AG20443 (cell line): ENCODE measurements at places on chromosomes 13 and 19.

DNA sequence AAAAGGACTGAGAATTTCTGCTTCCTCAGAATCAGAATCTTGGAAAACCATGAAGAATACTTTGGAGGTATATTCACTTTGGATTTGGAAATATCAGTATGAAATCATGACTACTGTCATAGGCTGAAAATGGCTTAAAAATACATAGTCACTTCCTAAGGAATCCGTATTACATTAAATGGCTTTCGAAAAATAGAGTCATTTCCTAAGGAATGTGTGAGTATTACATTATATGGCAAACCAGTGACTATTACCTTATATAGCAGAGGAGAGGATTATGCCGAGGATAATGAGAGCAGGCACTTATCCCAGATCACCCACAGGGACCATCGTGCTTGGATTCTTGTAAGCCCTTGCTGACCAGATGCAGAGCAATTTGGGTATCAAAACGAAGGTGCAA lies 1471.8 kb downstream of the EFNB2 start:
- no peak for DNase-seq

DNA sequence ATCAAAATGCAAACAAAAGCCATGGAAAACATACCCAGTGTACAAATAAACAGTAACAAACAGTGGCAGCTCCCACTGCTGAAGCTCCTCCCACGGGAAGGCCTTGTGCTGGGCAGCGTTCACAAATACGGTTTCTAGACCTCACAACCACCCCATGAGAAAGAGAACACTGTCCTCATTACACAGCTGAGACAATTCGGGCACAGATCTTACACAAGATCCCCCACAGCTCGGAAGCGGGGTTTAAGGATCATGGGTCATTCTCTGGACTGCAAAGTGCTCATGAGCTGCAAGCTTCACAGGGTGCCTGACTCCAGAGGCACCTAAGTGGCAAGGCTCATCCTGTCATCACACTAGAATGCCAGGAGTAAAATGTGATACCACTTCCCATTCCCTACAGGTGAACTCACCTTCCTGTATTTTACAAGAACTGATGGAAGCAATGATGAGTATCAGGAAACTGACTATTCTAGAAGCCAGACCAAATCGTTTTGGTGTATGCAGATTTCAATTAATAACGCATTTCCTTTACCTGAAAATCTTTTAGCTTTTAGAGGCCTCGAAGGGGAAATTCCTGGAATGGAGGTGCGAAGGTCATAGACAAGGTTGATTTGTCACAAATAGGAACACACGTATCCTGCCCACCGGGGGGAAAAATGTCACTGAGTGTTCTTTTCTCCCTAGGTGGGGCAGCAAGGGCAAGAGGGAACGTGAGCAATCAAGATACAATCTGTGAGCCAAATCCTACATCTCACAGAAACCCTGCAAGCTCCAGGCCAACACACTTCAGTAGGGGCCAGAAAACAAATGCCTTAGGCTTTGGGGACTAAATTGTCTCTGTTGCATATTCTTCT lies 41.2 kb downstream of the STK24 start:
- DNase-seq, result no peak

- DNase-seq, result no peak
These were observed 161.6 kb downstream of the KDM4B start for GRCh38 chr19:5130371-5131030.

- no peak for DNase-seq
These were observed 37.8 kb upstream of the POP4 start for GRCh38 chr19:29568036-29569025.

DNA sequence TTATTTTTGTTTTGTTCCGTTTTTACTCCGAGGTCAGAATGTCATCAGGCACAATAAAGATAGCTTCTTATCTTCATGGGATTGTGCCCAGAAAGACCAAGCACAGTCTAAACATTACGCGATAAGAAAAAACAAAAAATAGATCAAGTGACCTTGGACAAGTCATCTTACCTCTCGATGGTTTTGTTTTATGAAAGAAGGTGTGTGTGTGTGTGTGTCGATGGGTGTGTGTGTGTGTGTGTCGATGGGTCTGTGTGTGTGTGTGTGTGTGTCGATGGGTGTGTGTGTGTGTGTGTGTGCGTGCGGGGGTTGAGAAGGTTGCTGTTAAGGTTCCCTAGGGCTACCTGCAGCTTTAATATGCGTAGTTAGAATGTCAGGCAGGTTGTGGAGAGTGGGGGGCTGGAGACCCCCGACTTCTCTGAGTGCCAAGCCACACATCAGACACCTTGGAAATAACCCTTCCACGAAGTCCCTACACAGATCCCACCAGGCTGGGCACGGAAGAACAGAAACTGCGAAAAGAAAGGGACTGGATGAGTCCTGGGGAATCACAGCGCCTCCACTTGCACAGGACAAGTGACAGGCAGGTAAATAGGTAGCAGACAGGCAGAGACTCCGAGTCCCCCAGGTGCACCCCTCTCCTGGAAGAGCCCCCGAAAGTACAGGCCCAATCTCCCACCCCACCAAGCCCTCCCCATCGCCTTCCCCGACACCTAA lies 458 bp upstream of the ATP8A2 start:
- no peak for DNase-seq

DNA sequence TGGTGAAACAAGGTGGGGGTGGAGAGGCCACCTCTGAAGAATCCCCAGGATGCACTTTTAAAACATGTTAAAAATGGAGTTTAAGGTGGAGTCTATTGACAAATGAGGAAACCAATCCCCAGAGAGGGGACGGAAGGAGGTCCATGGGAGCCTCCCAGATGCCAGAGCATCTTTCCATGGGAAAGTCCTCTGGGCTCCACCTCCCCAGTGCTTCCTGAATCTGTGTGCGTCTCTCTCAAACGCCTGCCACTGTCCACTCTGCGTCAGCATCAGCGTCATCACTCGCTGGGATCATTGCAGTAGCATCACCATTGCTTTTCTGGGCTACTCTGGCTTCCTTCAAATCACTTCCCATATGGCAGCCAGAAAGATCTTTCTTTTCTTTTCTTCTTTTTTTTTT lies 6.2 kb downstream of the GPR4 start:
- no peak for DNase-seq

- DNase-seq, result peak; percentile 28
These were observed 15.2 kb upstream of the N4BP2L1 start for GRCh38 chr13:32443111-32443510.

GRCh38 chr13:49217962-49218492 lies 2.1 kb upstream of the MLNR start:
- no peak for DNase-seq

DNA sequence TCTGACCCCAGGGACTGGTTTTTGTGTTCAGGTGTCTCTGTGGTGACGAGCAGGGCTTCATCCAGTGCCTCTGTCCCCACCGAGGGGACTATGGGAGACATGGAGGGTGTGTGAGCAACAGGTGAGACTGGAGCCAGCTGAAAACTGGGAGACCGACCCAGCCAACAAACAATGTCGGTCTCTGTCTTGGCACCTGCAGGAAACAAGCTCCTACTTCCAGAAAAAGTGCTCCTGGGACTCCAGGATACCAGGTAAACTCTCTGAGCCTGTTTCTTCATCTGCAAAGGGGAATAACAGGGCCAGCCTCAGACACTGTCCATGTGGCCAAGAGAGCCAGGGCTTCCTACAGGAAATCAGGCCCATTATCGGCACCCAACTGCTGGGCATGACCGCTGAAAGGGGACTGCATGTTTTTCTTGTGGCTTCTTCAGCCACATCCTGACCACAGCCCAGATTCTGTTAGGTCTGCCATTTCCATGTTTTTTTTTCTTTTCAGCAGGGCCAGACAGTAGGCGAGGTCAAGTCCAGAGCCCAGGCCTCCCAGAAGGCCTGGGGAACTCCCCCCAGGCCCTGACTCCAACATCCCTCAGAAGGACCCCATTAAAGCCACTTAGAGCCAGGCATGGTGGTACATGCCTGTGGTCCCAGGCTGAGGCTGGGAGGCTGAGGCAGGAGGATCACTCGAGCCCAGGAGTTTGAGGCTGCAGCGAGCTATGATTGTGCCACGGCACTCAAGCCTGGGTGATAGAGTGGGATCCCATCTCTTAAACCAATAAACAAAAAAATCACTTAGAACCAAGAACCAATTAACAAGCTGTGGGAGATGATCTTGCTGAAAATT lies 836 bp upstream of the BST2 start:
- DNase-seq, result no peak

DNA sequence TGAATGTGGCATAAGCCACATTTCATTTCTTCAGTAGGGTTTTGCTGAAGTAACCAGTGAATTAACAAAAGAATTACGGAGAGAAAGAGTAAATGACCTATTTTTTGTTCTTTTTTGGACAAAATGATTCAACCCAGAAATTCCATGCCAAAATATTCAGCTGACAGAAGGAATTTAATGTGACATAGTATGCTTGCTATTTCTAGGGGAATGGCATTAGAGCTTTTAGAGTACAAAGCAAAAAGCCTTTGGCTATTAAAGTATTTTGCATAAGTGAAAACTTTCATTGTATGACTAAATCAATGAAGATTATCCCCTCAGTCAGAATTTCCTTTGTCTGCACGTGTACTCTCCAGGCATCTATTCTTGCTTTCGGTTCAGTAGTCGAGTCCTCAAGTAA lies 465.3 kb downstream of the COG6 start:
- DNase-seq, result peak; percentile 48

- no peak for DNase-seq
These were observed 43.4 kb downstream of the PDCD5 start for GRCh38 chr19:32624410-32624809.

GRCh38 chr13:30153545-30154426 lies 153.6 kb downstream of the KATNAL1 start:
- DNase-seq, result peak; percentile 46

DNA sequence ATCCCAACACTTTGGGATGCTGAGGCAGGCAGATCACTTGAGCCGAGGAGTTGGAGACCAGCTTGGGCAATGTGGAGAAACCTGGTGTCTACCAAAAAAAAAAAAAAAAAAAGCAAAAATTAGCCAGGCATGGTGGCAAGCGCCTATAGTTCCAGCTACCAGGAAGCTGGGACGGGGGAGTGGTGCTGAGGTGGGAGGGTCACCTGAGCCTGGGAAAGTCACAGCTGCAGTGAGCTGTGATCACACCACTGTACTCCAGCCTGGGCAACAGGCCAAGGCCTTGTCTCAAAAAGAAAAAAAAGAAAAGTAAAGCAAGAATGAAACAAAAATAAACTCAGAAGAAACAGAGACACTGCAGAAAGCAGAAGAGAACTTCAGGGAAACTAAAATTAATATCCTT lies 31.6 kb downstream of the MTRF1 start:
- no peak for DNase-seq

DNA sequence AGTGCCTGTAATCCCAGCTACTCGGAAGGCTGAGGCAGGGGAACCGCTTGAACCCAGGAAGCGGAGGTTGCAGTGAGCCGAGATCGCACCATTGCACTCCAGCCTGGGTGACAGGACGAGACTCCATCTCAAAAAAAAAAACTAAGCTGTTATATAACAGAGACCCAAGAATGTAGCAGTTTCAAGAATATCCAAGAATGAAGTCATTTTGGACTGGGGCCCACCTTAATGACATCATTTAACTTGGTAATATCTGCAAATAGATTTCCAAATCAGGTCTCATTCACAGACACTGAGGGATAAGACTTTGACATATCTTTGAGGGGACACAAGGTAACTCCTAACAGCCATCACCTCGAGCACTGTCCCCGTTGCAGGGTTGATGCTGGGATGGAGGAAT lies 36.5 kb upstream of the MRI1 start:
- peak; percentile 56 for DNase-seq

- no peak for DNase-seq
These were observed 2278.0 kb upstream of the PCDH20 start for GRCh38 chr13:63693696-63694095.

GRCh38 chr13:54965881-54966280 lies 1937.3 kb downstream of the OLFM4 start:
- no peak for DNase-seq

DNA sequence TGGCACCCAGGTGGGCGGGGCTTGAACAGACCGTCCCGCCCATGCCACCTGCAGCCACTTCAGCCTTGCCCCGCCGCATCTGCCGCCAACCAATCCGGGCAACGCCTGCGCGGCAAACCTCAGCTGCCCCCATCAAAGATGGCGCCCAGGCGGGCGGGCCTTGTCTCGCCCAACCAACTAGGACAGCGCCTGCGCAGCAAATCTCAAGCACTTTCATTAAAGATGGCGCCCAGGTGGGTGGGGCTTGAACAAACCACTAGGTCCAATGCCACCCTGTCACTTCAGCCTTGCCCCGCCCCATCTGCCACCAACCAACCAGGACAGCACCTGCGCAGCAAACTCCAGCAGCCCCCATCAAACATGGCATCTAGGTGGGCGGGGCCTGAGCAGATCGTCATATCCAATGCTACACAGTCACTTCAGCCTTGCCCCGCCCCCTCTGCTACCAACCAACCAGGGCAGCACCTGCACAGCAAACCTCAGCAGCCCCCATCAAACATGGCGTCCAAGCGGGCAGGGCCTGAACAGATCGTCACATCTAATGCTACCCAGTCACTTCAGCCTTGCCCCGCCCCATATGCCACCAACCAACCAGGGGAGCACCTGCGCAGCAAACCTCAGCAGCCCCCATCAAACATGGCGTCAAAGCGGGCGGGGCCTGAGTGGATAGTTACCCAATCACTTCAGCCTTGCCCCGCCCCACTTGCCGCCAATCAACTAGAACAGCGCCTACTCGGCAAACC lies 1.4 kb downstream of the PEG3 start:
- DNase-seq, result no peak

GRCh38 chr13:110318920-110319319 lies 11.8 kb downstream of the COL4A2 start:
- no peak for DNase-seq

DNA sequence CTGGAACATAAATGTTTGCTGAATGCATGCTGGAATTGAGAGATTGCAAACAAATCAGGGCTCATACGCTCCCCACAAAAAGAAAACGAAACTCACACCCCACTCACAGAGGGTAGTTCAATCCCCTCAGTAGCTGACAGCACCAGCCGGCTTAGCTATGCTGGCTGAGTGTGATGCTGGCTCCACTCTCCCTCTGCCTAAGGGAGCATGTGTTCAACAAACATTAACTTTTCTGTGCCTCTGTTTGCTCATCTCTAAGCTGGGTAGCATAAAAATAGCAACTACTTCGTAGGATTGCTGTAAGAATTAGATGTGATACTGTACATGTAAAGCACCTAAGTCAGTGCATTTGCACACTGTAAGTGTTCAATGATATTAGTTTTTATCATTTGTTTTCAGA lies 282.6 kb downstream of the FOXO1 start:
- no peak for DNase-seq

- peak; percentile 35 for DNase-seq
These were observed 117.3 kb downstream of the RAB20 start for GRCh38 chr13:110444226-110444653.
